ENCODE measurements at places on chromosomes 5 and 9.
A peak's percentile ranks its signal among the peaks of the same experiment; 100 is the strongest.

DNA sequence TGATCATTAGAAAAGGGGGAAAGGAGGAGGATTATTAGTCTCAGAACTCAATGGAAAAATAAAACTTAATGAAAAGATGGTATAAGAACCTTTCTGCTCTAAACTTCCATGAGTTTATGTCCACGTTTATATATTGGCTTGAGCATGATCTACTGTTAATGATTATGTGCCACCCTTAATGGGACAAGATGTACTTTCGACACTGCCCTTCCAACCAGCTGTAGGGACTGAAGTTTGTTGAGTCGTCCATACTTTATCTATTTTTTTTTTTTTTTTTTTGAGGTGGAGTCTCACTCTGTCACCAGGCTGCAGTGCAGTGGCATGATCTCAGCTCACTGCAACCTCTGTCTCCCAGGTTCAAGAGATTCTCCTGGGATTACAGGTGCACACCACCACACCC, 25.0 kb upstream of the GABRP start:
- no peak for DNase-seq

DNA sequence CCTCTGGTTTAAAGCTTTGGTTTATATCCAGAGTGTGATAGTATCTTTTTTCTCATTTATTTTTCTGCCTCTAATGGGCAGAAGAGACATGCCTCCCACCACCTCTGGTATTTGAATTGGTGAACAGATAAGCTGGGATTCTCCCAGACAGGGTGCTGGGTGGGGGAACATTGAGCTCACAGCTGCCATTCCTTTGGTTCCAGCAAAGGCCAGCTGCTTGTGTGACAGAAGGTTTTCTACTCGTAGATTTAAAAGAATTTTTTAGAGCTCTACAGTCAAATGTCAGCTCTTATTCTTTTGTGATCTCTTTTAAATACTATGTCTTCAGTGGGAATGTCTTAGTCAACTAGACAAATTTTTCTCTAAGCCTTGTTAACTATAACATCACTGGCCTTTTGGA, 54.7 kb upstream of the ADAMTS16 start:
- DNase-seq = no peak

DNA sequence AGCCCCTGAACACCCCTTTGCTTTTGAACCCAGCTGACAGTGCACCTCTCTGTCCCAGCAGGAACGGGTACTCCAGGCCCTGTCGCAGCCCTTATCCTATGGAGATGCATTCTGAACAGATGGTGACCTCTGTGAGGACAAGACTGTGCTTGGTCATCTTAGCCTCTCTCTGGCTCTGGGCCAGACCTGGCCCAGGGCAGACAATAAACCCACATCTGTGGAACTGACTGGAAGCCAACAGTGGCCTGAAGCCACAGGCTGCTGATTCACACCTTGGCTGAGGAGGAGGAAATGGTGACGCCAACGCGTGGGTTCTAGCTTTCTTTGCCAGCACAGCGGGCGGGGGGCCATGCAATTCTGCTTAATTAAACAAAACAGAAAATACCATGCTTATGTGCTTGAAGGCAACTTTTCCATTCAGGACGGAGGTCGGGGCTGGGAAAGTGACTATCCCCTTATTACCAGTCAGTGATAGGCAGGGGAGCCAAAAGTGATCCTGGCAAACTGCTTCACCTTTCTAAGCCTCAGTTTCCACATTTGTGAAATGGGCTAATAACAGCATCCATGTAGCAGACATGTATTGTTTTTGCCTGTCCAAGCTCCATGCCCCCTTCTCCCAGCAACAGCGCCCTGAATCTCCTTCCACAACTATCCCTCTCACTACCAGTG, 10.8 kb downstream of the SH3PXD2B start:
- peak; percentile 96 for DNase-seq

DNA sequence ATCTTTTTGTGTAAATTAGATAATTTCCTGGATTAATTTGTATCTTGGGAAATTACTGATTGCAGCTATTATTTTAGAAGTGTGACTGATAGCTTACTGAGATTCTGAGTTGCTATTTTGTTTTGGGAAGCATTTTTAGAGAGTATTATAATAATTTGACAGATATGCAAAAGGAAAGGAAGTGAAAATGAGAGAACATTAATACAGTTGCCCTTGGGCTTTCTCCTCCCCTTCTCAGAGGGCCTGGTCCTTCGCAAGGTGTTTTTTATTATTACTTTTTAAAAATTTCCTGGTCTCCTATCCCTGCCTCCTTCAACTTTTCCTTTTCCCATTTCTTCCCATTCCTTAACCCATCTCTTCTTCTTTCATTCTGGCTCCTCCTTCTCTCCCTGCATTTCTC, 32.6 kb downstream of the UBAP1 start:
- DNase-seq = no peak

GRCh38 chr9:78171651-78172050, 64.2 kb upstream of the CEP78 start:
- no peak for DNase-seq

- no peak for DNase-seq
Measured at GRCh38 chr9:90057361-90057760, 452.5 kb downstream of the GADD45G start.

All from DMS 273 treated with DMSO at 0.1 percent for 48 hours (cell line).